ENCODE measurements at places on chromosomes 2 and 18.

- H3K27ac ChIP-seq: no peak overlapping the region
- DNase-seq: no peak
- H3K36me3 ChIP-seq: no peaks in the 10 kb centered on the region
- no peak overlapping the region for H3K4me3 ChIP-seq
Observed at GRCh38 chr2:101355401-101356054, 31.8 kb downstream of the CREG2 start.

DNA sequence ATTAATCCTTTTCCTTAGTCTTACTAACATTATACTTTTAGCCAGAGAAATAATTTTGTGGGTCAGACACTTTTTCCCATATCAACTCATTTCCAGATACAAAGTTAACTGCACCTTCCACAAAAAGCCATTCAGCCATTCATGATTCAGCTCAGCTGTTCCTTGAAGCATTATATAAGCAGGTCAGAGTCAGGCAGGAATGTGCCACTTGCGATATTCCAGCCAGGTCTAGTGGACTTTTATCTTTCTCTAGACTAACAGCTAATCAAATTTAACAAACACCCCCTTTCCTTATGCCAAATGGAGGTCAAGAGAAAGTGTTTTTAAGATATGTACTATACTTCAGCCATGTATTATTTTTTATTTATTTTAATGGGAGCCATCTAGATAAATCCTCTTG, 75.6 kb upstream of the EPB41L3 start:
- peaks cover 2% of the 10 kb centered on the region for H3K27me3 ChIP-seq
- no peaks in the 10 kb centered on the region for H3K36me3 ChIP-seq
- no peak overlapping the region for H3K27ac ChIP-seq

GRCh38 chr2:73776381-73776780, 3.5 kb downstream of the DUSP11 start:
- no peak overlapping the region for H3K27ac ChIP-seq
- DNase-seq: no peak
- H3K4me1 ChIP-seq: peaks cover 13% of the 10 kb centered on the region
- H3K4me3 ChIP-seq: no peak overlapping the region
- peaks cover 45% of the 10 kb centered on the region for H3K36me3 ChIP-seq

- no peak overlapping the region for H3K27ac ChIP-seq
- DNase-seq: no peak
- H3K4me3 ChIP-seq: no peak overlapping the region
- H3K4me1 ChIP-seq: no peaks in the 10 kb centered on the region
- no peaks in the 10 kb centered on the region for H3K27me3 ChIP-seq
Observed at GRCh38 chr2:88603146-88603545, 24.1 kb downstream of the EIF2AK3 start.

- no peak overlapping the region for H3K27ac ChIP-seq
- H3K27me3 ChIP-seq: no peaks in the 10 kb centered on the region
- H3K36me3 ChIP-seq: no peaks in the 10 kb centered on the region
- H3K4me1 ChIP-seq: no peaks in the 10 kb centered on the region
- DNase-seq: no peak
Observed at GRCh38 chr2:29397713-29398112, 282.5 kb downstream of the CLIP4 start.

GRCh38 chr18:63298400-63299365, 20.9 kb downstream of the BCL2 start:
- H3K27me3 ChIP-seq: no peaks in the 10 kb centered on the region
- peaks cover 35% of the 10 kb centered on the region for H3K4me1 ChIP-seq
- peak overlapping the region; percentile 35 for H3K27ac ChIP-seq
- no peak overlapping the region for H3K4me3 ChIP-seq

GRCh38 chr18:32174719-32175118, 15.1 kb upstream of the MEP1B start:
- H3K27ac ChIP-seq: no peak overlapping the region
- H3K27me3 ChIP-seq: no peaks in the 10 kb centered on the region
- no peaks in the 10 kb centered on the region for H3K36me3 ChIP-seq
- no peak for DNase-seq

DNA sequence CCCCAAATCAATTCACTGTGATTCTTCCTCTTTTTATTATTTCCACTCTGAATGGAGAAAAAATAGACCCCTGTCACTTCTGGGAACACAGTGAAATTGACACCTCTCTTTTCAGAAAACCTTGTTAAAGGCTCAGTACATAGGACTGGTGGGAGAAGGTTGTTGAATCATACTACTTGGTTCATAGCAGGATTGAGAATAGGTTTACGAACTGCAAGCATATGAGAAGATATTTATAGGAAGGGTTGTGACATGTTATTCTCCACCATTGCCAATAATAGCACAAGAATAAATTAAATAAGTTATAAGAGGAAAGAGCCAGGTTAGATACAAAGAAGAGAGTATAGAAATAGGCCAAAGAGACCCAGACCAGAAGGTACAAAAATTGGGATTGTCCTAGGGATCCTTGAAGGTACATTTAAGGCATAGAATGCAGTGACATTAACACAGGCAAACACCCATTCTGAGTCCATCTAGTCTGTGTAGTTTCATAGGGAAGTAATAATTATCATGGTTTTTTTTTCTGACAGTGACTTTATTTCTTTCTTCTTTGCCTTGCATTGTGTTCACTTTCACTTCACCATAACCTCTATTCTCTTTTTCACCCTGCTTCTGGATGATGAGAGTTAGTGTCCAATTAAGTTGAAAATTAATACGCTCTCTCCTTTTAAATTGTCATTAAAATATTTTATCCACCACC, 21.8 kb upstream of the SERPINE2 start:
- H3K4me1 ChIP-seq: no peaks in the 10 kb centered on the region
- no peak overlapping the region for H3K27ac ChIP-seq
- H3K4me3 ChIP-seq: no peak overlapping the region
- no peaks in the 10 kb centered on the region for H3K27me3 ChIP-seq

GRCh38 chr2:15893689-15894480, 46.5 kb upstream of the MYCN start:
- no peaks in the 10 kb centered on the region for H3K4me1 ChIP-seq
- DNase-seq: no peak
- no peak overlapping the region for H3K4me3 ChIP-seq
- H3K27ac ChIP-seq: no peak overlapping the region
